ENCODE measurements at places on chromosomes 13 and 19.

- no peak for DNase-seq
Observed at GRCh38 chr13:94234738-94235137, 244.7 kb downstream of the DCT start.

DNA sequence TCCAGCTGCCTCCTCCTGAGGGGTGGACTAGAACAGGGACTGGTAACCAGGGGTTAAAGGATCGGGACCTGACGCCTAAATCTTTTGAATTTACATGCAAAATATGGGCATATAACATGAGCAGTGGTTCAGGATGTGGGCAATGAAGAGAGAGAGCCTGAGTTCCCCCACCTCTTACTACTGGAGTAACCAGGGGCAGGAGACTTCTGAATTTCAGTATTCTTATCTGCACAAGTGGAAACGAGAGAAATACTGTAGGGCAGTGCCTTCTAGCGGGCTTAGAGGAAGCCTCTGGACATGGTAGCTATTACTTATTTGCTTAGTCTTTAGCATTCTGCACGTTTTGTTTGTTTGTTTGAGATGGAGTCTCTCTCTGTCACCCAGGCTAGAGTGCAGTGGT, 26.3 kb downstream of the BCAT2 start:
- no peak for DNase-seq

GRCh38 chr19:1789261-1790041, 22.6 kb downstream of the ATP8B3 start:
- DNase-seq = no peak

- no peak for DNase-seq
Observed at GRCh38 chr19:18743784-18744418, 47.2 kb downstream of the COMP start.

- no peak for DNase-seq
Observed at GRCh38 chr19:18869781-18870530, 26.0 kb downstream of the CERS1 start.

DNA sequence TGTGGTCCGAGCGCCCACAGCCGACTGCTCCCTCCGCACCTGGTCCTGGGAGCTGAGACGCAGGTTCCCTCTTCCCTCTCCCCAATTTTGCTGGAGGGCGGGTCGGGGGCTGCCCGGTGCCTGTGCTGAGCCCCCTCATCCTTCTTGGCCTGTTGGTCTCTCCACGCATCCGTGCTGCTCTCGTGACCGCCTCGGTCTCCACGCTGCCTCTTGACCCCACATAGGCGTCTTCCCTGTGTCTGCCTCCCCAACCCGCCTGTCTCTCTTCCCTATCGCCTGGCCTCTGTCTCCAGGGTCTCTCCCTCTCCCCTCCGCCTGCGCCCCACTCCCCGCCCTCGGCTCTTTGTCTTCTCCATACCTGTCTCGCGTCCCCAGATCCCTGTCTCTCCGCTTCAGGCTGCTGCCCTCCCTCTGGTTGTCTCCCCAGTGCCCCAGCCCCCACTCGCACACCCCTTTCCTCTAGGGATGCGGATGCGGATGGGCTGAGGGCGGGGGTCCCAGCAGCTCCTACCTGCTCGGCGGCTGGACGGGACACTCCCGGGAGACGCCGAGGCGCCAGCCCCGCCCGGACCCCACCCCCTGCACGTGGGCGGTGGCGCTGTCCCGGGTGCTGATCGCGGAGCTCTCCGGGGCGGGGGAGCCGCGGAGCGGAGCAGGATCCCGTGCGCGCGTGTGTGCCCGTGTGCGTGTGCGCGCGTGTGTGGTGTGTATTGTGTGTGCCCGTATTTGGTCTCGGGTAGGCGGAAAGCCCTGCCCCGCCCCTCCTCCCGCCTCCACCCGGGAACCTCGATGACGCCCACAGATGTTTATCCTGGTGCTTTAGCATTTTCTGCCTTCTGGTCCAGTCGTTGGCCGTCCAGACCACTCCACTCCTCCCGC, at the start of gene SYT5:
Gene SYT5, minus strand, starts transcription at position 684 of the 879 bp plus-strand sequence. CDS start 1,248 bp downstream, outside the sequence.
- DNase-seq = no peak

GRCh38 chr19:2809387-2810140, 10.1 kb upstream of the ZNF554 start:
- DNase-seq = no peak

DNA sequence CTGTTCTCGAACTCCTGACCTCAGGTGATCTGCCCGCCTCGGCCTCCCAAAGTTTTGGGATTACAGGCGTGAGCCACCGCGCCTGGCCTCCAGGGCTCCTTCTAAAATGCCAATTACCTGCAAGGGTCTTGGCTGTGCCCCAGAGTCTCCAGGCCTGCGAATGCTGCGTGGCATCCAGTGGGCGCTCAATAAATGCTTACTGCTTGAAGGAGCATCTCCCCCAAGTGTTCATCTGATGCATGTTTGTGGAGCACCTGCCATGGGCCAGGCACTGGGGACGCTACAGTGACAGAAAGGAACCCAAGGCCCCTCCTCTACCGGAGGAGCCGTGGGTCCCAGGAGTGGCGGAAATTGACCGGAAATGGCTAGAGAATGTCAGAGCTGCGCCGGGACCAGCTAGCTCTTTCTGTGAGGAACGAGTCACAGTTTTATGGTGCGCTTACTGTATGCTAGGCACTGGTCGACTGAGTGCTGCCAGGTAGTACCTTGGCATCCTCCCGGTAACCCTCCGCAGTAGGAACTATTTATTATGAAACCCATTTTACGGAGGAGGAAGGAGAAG, 14.2 kb downstream of the ANKRD24 start:
- no peak for DNase-seq

DNA sequence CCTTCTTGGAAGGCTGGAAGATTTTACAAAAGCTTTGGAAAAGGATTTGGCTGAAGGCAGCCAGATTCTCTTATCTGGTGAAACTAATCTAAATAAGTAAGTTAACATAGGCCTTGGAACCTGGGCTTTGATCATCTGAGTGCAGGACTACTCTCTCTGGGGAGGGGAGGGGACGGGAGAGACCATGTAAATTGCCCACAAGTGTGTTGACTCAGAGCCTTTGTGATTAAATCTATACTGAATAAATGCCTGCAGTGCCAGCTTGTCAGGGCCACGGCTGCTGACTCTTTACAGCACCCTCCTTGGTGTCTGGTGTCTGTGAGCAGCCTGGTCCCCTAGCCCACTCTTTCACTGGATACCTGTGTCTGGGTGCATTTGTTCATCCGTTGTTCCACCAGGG, 251.4 kb downstream of the ITGBL1 start:
- DNase-seq = no peak

DNA sequence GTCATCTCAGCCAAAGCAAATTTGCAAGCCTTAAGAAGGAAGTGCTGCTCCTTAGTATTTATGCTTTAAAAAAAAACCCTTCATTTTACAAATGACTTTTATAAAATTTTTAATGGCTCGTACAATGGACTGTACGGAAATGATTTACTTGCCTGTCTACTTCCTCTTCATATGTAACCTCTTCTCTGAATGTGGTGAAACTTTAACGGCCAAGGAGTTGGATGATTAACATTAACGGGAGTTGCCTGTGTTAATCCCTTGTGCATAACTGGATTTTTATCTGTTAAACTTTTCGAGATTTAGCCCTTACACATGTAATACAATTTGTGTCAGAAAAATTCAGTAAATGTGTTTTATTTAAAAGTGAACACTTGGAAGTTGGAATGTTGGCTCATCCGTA, 429.4 kb downstream of the TBC1D4 start:
- no peak for DNase-seq
